ENCODE measurements at places on chromosomes 16 and 17.

DNA sequence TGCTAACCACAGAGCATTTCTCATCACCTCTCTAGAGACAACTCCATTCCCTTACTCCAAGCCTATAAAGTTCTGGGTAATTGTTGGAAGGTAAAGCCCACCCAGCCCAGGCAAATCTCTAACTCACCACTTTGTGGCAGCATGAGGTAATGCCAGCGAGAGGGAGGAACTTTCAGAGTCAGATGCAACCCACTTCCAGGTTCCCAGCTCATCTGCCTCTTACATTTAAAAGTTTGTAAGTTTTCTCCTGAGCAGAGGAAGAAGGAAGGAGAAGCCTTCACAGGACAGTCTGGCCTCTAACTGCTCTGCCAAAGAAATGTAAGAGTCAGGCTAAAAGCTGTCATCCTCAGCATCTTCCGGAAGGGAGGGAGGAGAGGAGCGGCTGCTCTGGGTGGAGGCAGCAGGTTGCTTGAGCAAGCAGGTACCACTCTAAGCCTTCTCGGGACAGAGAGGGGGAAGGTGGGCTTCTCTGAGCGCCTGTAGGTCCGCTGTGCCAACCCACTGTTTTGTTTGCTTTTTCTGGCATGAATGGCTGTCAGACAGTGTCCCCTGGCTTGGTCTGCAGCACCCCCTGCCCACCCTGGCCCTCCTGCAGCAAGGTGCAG lies 1.0 kb downstream of the ZNF319 start:
- no peak for DNase-seq

GRCh38 chr17:64297467-64298088 lies 34.5 kb upstream of the TEX2 start:
- no peak for DNase-seq

- DNase-seq = no peak
Observed at GRCh38 chr17:17377071-17377967, 74.1 kb downstream of the NT5M start.

GRCh38 chr16:57041182-57042156 lies 50.9 kb upstream of the CPNE2 start:
- no peak for DNase-seq

DNA sequence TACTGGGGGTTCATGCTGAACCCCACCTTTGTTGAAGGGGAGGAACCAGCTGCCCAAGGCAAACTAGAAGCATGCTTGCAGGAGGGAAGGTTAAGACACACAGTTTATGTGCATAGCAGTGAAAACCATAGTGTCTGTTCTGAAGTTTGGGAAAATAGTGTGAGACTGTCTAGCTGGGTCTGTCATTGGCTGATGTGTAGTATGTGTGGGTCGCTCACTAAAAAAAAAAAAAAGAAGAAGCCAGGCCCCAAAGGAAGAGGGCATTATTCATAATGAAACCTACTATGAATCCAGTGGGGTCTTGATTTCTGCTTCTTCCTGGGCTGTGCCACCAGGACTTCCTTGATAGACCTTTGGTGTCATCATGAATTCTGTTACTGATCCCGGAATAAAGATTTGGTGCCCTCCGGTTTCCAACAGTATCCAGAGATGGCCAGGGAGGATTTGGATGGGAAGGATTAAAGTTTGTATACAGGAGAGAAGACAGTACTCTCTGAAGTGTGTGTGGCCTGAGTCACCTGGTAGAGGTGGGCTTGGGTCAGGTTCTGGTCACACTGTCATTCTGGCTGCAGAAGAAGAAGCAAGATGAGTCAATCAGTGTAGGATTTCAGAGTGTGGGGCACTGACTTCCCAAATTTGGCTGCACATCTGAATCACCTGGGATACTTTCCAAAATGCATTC lies 220.3 kb downstream of the PRKCA start:
- no peak for DNase-seq

- DNase-seq = no peak
Observed at GRCh38 chr17:9273428-9274391, 252.4 kb downstream of the NTN1 start.

- peak; percentile 15 for DNase-seq
Observed at GRCh38 chr17:16521070-16521727, 29.2 kb upstream of the LRRC75A start.

DNA sequence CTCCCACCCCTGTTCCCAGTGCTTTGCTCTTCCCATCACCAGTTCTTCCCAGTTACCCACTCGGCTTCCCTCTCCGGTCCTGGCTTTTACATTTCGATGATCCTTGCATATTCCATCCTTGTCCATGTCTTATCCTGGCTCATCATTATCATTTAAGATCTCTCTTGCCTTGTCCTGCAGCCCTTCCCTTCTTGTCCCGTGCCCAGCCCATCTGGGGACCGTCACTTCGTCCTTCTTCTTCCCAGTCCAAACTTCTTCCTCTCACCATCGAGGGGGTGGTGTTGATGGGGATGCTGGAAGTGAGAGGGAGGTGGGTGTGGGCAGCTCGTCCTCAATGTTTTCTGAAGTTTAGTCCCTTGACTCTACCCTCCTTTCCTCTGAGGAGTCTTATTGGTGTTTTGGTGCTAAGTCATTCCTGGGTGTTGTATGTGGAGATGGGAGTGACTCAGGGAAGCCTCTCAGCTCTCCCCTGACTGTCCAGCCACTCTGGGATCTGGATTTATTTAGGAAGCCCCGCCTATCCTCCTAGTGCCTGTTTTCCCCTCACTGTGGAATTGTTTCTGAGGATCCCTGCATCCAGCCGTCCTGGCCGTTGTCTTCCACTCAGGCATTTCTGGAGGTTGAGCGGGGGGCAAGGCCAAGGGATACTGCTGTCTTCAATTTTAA lies 975 bp downstream of the SNX29 start:
- peak; percentile 45 for DNase-seq

GRCh38 chr16:74659041-74659440 lies 7.6 kb downstream of the RFWD3 start:
- DNase-seq = no peak

- no peak for DNase-seq
Observed at GRCh38 chr17:77654296-77654695, 304.2 kb upstream of the TNRC6C start.

DNA sequence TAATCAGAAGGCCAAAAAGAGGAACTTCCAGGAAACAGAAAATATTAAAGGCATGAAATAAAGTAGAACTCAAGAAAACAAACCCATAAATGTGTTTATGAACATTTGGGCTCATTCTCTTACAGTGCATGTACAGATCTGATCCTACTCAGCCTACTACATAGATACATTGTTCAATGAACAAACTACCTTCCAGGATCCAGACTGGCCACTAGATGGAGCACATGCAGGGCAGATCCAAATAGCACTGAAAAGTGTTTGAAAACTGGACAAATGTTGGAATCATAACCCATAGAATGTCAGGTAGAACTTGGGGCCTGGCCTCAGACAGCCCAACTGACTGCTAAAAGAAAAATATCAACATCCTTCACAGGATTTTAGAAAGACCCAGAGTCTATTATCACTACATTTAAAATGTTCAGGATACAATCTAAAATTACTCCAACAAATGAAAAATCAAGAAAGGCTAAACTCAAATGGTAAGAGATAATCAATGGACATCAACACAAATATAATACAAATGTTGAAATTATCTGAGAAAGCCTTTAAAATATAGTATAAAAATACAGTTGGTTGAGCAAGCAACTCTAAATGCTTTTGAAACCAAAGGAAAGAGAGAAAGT lies 122.4 kb upstream of the NUDT7 start:
- no peak for DNase-seq

GRCh38 chr17:80270836-80271235 lies 10.2 kb downstream of the RNF213 start:
- no peak for DNase-seq

GRCh38 chr17:37742762-37743611 lies 1.9 kb downstream of the HNF1B start:
- DNase-seq = no peak

GRCh38 chr17:76716146-76716838 lies 5.5 kb upstream of the MXRA7 start:
- no peak for DNase-seq

GRCh38 chr17:10716218-10716617 lies 13.6 kb downstream of the TMEM220 start:
- no peak for DNase-seq

- no peak for DNase-seq
Observed at GRCh38 chr16:67936124-67936879, at the start of gene PSMB10. Gene PSMB10 (minus strand): TSS chr16:67936850. CDS start chr16:67936749, 101 bp downstream.

DNA sequence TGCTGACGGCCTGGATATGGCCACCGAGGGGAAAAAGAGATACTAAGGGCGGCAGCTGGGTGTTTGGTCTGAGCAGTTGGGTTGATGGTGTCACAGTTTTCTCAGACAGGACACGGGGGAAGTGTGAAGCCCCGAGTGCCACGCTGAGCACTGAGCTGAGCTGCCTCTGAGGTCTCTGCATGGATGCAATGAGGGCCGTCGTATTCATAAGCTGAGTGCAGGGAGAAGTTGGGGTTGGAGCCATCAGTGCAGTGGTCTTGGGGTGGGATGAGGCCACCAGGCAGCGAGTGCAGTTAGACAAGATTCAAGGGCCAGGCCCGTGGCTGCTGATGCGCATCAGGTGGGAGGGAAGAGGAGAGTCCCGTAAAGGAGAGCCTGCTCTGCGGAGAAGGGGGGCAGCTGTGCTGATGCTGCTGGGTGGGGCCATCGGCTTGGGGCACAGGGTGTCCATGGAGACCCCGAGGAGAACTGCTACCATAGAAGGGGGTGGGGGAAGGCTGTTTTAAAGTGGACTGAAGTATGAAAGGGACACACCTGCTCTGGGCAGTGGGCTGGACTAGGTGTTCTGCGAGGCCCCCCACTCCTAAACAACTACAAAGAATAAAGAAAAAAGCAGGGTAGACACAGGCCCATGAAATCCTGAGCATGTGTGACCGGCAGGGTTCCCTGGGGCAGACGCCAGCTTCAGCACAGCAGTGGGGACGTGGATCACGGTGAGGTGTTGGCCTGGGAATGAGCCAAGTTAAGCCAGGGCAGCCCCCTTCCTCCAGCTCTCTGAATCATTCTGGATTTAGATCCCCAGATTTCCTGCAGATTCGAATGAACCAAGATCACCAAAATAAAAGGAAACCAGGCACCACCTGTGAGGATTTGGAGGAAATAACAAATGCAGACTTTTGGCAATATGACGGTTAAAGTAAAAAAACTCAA lies 19.7 kb downstream of the IL34 start:
- no peak for DNase-seq

GRCh38 chr16:30720086-30720485 lies 21.1 kb downstream of the SRCAP start:
- DNase-seq = no peak

DNA sequence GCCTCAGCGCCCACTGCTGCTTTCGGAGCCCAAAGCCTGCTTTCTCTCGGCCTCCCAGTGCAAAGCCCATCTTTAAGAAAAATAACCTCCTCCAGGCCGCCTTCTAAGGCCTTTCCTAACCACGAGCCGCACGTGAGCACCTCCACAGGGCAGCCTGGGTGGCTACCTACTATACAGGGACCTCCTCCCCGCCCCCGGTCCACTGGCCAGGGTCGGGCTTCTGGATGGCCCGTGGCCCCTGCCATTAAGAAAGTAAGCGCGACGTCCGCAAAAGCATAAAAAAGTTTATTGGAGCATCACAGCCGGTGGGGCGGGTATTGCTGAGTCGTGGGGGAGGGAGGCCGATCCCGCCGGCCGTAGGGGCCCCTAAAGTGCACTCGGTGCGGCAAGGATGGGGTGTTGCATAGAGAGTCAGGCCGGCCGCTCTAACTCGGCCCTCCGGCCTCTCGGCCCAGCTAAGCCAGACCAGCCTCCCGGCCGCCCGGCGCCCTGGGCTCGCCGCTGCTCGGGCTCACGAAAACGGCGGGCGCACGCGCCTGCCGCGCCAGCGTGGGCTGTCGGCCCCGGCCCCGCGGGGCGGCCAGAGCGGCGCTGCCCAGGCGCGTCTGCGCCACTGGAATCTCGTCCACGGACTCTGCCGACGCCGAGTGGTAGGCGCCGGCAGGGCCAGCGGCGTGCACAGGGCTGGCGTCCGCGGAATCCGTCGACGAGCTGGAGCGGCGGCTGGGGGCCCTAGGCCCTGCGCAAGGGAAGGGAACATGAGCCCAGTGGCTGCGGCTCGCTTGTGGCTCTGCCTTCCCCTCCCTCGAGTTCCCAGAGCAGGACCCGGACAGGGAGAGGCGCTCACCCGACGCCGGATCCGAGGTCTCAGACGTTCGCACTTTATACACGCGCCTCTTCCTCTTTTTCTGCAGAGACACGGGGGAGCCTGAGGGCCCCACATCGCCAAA lies 1.1 kb upstream of the TPPP3 start:
- no peak for DNase-seq

- DNase-seq = no peak
Observed at GRCh38 chr16:1082952-1083675, 10.6 kb downstream of the SSTR5 start.

- DNase-seq = no peak
Observed at GRCh38 chr17:32492264-32492589, 5.4 kb downstream of the CDK5R1 start.

- DNase-seq = no peak
Observed at GRCh38 chr16:23877107-23878070, 41.6 kb downstream of the PRKCB start.

- DNase-seq = no peak
Observed at GRCh38 chr17:45086865-45087503, 25.9 kb downstream of the NMT1 start.

- DNase-seq = no peak
Observed at GRCh38 chr17:74098136-74099024, 105.1 kb upstream of the RPL38 start.

DNA sequence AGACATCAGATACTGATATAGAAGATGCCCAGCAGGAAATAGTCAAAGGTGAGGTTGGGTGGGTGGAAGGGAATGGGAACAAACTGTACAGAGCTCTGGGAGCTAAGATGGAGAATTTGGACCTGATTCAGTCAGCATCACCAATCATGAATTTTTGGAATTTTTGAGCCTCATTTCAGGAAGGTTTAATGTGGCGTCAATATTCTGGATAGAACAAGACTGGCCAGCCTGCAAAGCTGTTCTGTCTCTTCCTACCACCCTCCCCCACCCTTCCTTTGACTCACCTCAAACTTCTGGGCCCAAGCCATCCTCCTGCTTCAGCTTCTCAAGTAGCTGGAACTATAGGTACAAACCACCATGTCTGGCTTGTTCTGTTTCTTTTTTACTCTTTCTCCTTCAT lies 32.6 kb downstream of the CTCF start:
- DNase-seq = peak; percentile 1

DNA sequence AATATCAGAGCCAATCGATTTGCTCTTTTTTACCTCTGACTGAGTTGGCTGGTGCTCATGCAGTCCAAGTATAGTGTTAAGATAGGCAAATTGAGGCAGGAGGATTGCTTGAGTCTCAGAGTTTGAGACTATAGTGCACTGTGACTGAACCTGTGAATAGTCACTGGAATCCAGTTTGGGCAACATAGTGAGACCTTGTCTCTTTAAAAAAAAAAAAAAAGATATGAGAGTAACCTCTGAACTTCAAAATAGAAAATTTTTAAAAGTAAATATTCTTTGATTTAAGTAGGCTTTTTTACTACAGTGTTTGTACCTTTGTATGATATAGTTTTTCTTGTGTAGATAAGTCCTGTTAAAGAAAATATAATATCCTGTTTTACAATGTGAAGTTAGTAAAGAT lies 3.4 kb downstream of the CCP110 start:
- DNase-seq = no peak

- DNase-seq = no peak
Observed at GRCh38 chr17:45833920-45834319, 10.8 kb upstream of the SPPL2C start.

- DNase-seq = no peak
Observed at GRCh38 chr16:27408012-27408601, 6.1 kb downstream of the IL21R start.
